Hippocampal formation (tissue), 2 donors: ENCODE measurements at places on chromosomes 16 and 17.
A peak's percentile ranks its signal among the peaks of the same experiment; 100 is the strongest.

- no peak for DNase-seq
Measured at GRCh38 chr17:56177361-56177760, 24.1 kb downstream of the ANKFN1 start.

GRCh38 chr16:19698480-19699465 lies 19.3 kb downstream of the KNOP1 start:
- DNase-seq: no peak

GRCh38 chr17:72683506-72684404 lies 408.7 kb downstream of the SLC39A11 start:
- no peak for DNase-seq

DNA sequence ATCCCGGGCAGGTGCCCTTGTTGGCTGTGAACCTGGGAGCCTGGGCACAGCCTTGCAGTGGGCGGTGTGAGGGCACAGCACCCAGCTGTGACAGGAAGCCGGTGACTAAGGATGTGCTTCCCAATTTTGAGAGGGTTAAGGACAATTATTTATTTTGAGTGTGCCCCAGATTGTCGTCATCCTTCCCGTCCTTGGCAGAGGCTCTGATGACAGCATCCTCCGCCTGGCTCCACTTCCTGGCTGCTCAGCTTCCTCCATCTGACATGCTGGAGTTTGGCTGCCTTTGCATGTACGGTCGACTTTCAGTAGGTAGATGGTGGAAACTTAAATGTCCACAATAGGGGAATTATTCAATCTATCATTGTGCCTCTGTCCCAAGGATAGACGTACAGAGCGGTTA lies 282.4 kb upstream of the EEF2KMT start:
- no peak for DNase-seq

GRCh38 chr17:5896215-5896614 lies 174.0 kb upstream of the WSCD1 start:
- no peak for DNase-seq

DNA sequence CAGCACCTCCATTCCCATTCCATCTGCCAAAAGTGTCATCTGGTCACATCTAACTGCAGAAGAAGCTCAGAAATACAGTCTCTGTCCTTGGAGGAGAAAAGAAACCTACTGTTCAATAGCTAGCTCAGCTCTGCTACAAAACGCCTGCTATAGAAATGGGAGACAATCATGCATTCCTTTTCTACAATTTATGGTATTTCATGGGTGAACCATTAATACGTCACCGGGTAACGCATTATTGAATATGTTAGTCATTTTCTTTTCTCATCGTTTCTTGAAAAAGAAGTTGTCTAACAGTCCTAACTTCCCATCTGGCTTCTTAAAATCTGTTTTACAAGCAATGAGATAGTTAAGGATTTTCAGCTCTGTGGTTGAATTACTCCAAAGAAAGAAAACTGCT lies 496.7 kb upstream of the RBFOX1 start:
- DNase-seq: no peak

- no peak for DNase-seq
Measured at GRCh38 chr16:35308674-35309073, 1849.3 kb downstream of the TP53TG3F start.

GRCh38 chr17:57471868-57472368 lies 215.6 kb downstream of the MSI2 start:
- DNase-seq: no peak

- DNase-seq: no peak
Measured at GRCh38 chr17:75153780-75154194, 525 bp downstream of the JPT1 start.

- no peak for DNase-seq
Measured at GRCh38 chr17:64057701-64058263, 37.3 kb upstream of the ICAM2 start.

DNA sequence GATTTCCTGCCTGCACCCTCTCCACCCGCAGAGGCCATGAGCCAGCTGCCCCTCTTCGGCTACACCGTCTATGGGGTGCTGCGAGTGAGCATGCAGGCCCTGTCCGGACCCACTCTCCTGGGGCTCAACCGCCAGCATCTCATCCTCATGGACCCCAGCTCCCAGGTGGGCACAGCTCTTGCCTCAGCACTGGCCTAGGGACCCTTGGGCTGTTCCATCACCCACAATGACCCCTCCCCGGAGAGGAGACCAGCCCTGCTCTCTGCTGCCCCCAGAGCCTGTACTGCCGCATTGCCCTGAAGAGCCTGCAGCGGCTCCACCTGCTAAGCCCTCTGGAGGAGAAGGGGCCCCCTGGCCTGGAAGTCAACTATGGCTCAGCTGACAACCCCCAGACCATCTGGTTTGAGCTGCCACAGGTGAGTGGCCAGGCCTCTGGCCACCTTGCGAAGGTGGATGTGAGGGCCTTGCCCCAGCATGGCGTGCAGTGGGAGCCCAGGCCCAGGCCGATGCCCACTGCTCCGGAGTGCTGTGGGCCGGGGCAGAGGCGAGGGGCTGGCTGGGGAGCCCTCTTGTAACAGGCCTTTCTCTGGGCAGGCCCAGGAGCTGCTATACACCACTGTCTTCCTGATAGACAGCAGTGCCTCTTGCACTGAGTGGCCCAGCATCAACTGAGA lies 7.3 kb upstream of the SMIM5 start:
- DNase-seq: no peak

DNA sequence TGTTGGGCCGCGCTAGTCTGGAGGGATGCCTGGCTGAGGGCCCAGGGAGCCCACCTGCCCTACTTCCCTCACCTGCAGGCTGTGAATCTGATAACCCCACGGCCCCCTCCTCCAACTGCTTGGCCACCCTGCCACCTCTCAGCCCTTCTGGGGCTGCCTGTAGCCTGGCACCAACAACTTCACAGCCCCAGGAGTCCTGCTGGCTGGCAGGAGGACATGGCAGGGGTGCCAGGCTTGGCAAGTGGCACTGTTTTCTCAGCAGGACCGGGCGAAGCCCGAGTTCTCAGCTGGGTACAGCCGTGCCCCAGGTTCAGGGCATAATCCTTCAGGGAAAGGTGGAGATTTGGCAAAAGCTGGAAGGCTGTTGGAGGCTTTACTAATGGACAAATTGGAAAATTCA lies 129.6 kb downstream of the CMIP start:
- DNase-seq: no peak

GRCh38 chr17:17153071-17153470 lies 53.1 kb downstream of the PLD6 start:
- no peak for DNase-seq

DNA sequence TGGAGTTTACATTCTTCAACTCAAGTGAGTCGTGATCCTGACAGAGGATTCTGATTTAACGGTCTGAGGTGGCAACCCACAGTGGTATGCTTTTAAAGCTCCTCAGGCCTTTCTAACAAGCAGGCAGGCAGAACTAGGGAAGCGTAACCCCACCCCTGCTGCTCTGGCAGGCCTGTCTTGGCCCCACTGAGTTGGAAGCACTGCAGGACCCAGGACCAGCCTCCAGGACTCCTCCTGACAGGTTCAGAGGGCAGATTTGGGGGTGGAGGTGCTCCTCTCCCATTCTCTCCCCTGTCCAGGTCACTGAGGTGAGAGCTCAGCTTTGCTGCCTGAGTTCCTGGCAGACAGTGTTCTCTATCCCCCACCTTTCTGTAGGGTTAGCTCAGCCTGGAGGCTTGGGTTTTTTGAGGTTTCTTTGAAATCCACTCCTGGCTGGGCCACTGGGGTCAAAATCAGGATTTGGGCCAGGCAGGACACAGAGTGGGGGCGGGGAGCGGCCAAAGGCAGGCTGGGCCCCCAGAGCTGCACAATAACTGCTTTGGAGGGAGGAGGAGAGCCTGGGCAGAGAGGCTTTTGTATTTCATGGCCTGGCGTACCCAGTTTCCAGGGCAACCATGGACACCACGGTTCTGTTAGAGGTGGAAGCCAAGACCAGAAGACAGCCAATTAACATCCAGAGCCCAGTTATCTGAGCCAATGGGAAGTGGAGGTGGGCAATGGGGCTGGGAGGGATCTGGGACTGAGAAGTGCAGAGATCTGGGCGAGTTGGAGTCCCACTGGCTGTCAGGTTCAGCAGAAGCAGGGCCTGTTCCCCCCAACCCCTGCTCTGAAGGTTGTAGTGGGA lies 9.5 kb downstream of the MRPL27 start:
- peak; percentile 73 for DNase-seq

DNA sequence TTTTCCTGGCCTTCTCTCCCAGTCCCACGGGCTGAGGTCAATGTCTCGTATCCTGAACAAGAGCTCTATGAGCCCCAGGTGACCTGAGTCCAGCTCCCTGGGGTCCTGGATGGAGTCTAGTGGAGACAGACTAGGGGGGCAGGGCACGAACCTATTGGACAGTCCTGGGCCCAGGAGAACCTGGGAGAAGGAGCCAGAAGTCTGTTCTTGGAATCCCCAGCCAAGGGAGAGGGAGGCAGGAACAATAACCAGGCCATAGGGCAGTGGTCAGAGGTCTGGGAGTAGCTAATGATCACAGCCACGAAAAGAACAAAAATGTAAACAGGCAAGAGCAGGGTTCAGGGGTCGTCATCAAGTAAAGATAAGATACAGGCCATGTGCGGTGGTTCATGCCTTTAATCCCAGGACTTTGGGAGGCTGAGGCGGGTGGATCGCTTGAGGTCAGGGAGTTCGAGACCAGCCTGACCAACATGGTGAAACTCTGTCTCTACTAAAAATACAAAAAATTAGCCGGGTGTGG lies 60.8 kb downstream of the COPRS start:
- no peak for DNase-seq

DNA sequence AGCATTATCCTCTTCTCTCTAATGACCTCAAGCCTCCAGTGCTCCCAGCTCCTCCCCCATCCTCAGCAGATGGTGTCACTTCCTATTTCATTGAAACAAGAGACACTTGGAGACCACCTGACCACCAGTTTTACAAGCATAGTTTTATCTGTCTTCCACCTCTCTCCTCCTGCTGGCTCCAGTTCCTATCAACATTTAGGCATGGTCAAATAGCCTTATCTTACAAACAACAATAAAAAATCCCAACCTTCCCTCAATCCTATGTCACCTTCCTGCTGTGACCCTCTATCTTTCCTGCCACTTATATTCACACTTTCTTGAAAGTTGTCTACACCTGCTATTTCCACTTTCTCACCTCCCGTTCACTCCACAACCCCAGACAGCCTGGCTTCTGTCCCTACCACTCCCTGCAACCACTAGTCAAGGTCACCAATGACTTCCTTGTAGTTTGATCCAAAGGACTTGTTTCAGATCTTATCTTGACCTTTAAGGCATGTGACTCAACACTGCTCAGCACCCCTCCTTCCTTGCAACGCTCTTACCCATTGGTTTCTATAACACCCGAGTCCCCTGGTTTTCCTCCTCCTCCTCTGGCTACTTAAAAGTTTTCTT lies 4.3 kb upstream of the NTN1 start:
- DNase-seq: no peak

GRCh38 chr17:8150194-8151119 lies 1.7 kb downstream of the PER1 start:
- DNase-seq: no peak

DNA sequence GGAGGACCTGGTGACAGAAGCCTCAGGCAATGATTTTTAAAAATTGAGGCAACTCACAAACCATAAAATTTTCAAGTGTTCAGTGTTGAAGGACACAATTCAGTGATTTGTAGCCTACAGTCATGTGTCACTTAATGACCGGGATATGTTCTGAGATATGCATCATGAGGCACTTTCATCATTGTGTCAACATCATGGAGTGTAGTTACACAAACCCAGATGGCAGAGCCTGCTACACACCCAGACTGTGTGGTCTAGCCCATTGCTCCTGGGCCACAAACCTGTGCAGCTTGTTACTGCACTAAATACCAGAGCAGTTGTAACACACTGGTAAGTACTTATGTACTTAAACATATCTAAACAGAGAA lies 1.6 kb downstream of the PRSS41 start:
- no peak for DNase-seq

- DNase-seq: no peak
Measured at GRCh38 chr16:20675488-20676267, 21.8 kb downstream of the ACSM1 start.

- DNase-seq: no peak
Measured at GRCh38 chr17:45681706-45682105, 102.4 kb upstream of the CRHR1 start.

GRCh38 chr17:18323007-18323406 lies 7.9 kb downstream of the SMCR8 start:
- DNase-seq: no peak

DNA sequence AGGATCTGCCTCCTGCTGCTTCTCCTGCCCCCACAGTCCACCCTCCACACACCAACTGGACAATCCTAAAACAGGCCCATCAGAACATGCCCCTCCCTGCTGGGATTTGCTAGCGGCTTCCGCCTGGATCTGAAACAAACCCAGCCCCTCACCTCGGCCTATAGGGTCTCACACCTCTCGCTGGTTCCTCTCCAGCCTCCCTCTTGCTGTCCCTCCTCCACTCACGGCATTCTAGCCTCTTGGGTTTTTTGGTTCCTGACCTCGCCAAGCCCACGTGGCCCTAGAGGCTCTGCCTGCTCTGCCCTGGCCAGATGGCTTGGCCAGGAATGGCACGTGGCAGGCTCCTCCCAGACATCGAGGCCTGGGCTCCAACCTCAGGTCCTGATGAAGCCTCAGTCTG lies 15.7 kb upstream of the MTSS2 start:
- no peak for DNase-seq

DNA sequence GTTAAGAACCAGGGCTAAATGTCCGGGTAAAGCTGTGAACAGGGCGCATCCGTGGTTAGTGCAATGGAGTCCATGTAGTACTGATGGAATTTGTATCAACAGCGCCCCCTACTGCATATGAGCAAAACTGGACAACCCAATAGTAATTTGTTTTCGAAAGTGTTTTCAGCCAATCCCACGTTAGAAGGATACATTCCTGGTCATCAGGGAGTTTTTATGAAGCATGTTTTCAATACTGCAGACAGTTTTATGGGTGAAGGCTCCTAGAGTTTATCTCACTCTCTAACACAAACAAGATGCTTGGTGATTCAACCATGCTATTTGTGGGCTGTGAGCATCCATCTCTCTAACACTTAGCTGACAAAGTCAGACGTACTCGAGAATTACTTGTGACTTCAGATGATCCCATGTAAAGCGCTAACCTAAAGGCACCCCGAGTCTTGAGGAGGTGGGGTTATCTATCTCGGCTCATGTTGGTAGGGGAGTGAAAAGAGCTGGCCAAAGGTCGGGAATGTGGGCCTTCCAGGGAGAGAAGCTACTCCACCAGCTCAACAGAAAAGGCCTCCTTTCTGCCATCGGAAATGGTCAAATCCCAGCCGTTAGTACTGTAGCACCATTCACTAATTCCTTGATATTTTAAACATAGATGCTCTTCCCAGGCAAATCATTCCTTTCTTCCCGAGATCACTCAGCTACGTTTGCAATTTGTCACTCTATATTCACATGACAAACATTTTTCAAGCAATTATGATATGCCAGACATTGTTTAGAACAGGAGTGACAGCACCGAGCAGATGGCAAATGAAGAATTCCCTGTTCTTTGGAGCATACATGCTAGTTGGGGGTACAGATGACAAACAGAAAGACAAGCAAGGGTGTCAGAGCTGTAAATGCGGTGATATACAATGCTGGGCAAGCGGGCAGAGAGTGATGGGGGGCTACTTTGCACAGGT lies 46.9 kb upstream of the HNF1B start:
- DNase-seq: no peak

DNA sequence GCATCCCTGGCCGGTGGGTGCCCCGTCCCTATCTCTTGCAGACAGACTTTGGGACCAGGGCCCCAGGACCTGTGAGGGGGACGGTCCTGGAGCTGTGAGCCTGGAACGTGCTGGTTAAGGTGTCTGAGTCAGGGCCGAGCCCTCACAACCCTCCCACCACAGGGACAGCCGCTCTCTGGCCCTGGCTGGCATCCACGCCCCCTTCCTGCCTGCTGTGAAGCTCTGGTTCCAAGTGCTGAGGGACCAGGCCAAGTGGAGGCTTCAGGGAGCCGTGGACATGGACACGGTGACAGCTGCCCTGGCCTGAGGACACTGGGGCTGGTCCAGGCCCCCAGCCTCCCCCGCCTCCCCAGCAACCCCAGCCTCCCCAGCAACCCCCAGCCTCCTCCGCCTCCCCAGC lies 6.6 kb downstream of the TSR3 start:
- no peak for DNase-seq
